Muscle of leg (tissue), 16 donors: ENCODE measurements at places on chromosomes 6 and 20.
A peak's percentile ranks its signal among the peaks of the same experiment; 100 is the strongest.

DNA sequence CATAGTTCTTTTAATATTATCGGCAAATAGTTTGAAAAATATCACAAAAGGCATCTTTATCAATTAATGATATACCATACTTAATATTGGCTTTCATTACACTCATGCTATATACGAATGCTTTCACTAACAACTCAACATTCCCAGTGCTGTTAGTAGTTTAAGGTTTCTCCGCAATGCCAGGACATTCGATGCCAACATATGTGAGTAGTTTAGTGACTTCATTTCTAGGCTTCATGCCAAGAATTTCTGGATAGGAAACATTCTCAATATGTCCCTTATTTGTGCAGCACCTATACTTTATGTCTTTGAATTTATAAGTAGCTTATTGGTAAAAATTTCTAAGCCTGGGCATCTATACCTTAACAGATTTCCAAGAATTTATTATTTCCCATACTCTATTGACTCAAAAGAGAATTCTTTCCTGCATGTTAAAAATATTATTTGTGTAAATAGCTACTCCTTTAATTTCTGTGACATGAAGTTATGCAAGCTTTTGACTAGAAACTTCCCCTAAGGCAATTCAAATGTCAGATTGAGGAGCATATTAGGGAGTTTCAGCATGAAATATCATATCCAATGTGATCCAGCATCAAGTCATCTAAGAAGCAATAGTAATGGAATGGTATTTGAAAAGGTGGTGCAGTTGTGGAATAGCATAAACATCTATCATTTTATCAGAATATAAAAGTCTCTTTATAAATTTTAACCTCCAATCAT, 236.0 kb upstream of the STXBP5 start:
- peak; percentile 86 for DNase-seq

DNA sequence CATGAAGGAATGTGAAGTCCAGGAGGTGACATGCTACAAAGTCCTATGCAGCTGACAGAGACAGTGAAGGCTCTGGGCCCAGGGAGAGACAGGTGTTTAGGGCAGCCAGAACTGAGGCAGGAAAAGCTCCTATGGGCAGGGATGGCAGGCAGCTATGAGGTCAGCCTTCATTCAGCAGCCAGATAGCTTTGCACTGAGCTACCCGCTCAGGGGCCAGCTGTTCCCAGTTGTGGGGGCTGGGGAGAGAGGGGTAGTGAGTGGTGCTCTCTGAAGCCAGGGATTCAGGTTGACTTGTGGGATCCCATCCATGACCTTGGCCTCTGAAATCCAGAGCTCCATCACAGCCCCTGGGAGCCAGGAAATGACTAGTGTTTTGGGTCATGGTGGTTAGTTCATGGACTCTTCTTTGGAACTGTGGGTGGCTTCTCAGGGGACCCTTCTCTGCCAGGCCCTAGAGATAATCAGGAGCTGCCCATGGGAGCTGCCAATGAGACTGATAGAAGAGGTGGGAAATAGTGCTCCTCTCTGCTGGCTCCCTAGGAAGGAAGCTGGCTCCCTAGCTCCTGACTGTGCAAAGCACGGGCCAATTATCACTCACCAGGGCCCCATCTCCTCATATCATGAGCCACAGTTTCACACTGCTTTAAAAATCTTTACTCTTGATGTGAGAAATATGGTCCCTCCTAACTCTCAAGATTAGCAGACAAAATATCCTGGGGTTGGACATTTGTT, 127.7 kb downstream of the VEGFA start:
- DNase-seq, result peak; percentile 47

- DNase-seq, result no peak
These were observed 208.9 kb upstream of the FOXQ1 start for GRCh38 chr6:1103021-1103420.

GRCh38 chr6:8764733-8765132, 329.4 kb upstream of the SLC35B3 start:
- DNase-seq, result no peak

DNA sequence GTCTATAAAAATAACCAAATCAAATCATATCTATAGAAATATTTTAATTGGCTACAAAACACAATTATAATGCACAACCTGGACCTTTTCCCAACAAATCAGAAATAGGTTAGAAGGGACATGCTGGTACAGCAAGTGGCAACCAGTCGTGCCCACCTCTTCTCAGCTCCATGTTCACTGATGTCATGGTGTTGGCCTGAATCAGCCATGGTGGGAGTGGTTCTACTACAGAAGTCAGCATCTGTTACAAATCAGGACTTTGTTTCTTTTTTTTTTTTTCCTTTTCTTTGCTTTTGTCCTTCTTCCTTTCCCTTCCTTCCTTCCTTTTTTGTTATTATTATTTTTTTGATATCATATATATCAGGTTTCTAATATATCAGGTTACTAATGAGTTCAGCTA, 91.2 kb downstream of the RALGAPA2 start:
- no peak for DNase-seq

DNA sequence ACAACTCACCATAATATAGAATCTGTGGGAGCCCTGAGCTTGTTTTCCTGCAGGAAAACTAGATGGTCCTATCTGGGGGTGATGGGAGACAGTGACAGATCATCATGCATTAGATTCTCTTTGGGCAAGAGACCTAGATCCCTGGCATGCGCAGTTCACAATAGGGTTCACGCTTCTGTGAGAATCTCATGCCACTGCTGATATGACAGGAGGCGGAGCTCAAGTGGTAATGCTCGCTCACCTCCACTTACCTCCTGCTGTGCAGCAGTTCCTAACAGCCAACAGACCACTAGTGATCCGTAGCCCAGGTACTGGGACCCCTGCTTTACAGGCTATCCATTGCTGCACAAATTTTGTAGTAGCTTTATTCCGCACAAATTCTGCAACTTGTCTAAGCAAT, 84.5 kb downstream of the HIVEP2 start:
- no peak for DNase-seq

DNA sequence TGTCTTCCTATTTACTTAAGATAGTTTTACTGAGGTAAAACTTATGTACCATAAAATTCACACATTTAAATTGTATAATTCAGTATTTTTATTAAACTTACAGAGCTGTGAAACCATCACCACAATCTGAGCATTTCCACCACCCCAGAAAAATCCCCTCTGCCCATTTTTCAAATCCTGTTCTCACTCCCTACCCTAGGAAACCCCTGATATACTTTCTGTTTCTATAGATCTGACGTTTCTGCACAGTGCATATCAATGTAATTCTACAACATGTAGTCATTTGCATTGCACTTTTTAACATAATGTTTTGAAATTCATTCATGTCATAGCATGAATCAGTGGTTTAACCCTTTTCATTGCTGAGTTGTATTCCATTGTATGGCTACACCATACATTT, 96.7 kb upstream of the OPRM1 start:
- DNase-seq, result no peak
